CD8-positive, alpha-beta T cell (primary cell): ENCODE measurements at places on chromosomes 5 and 9. TPM values are rescaled to one million over a fixed set of nuclear protein-coding genes. Genes with fewer than 3 reads are reported as not detected.

GRCh38 chr5:61319388-61320146 is 12.5 kb upstream of the ZSWIM6 start:
- DNase-seq, result no peak

DNA sequence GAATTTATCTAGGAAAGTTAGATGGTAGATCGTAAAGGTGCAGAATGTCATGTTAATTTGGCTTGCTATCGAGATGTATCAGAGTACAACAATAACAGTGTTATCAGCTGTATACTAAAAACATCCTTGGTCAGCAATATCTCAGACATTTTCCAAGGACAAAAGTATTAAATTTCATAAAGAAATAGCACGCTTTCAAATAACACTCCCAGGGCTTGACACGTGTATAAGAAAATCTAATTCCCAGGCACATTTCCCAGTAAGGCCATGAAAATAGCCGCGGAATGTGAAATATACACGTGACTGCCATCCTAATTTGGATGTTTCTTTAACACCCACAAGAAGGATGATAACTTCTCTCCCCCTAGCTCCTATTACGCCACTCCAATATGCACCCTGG is 17.7 kb upstream of the SYK start:
- DNase-seq, result no peak

DNA sequence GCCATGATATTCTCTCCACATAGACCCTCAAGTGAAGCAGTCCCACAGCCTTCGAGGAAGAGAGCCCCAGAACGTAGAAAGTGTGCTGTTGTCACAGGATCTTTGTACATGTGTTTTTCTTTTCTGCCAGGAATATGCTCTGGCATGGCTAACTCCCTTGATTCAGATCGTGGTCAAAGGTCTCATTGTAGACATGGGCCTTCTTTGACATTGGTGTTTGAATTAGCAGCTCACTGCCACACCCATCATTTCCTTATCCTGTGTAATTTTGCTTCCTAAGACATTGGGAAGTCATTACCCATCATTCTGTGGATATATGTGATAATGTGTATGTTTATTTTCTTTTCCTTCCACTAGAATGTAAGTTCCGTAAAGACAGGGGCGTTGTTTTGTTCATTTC is 25.5 kb downstream of the MTRR start:
- DNase-seq, result no peak

- no peak for DNase-seq
Observed at GRCh38 chr5:143882520-143882919, 70.6 kb downstream of the HMHB1 start.

Gene FRRS1L
- total RNA-seq, result not detected
